ENCODE measurements at places on chromosomes 16 and 17.

GRCh38 chr16:85494315-85494714 lies 118.8 kb upstream of the GSE1 start:
- peaks cover 10% of the 10 kb centered on the region for H3K4me1 ChIP-seq
- DNase-seq: no peak
- no peaks in the 10 kb centered on the region for H3K36me3 ChIP-seq
- no peak overlapping the region for H3K27ac ChIP-seq
- no peaks in the 10 kb centered on the region for H3K27me3 ChIP-seq

GRCh38 chr17:17774009-17774881 lies 62.5 kb downstream of the SREBF1 start:
- no peak for DNase-seq
- peaks cover under 1% of the 10 kb centered on the region for H3K4me1 ChIP-seq
- H3K36me3 ChIP-seq: no peaks in the 10 kb centered on the region
- no peak overlapping the region for H3K4me3 ChIP-seq
- no peak overlapping the region for H3K27ac ChIP-seq
- 0 out of 2 replicates have a peak, but pooled peaks cover 1% of the 10 kb centered on the region for H3K27me3 ChIP-seq

DNA sequence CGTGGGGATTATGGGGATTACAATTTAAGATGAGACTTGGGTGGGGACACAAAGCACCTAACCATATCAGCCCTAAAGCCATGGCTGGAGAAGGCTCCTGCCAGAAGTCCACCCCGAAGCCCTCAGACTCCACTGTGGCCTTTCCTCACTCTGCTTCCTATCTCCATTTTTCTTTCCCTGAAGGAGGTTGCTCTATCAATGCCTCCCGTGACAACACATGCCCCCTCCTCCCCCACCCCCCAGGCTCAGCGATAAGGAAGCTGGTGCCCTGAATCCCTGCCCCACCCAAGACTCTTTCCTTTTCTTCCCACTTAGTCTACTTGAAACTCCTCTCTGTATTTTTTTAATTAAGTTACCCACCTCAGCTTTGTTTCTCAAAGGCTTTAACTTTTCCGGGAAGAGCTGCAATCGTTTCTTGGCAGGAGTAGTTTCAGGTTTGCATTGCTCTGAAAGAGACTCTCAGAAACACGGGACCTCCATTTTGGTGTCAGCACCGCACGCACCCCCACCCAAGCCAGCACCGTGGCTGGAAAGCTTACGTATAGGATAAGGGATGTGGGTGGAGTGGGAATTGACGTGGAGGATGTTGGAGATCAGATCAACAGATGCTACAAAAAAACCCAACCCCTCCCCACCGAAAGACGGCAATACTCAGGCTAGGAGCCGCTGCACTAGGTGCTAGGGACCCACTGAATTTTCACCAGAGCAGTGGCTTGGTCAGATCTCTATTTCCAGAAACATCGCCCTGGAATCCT lies 15.2 kb upstream of the CA4 start:
- peak; percentile 17 for DNase-seq
- peak overlapping the region; percentile 95 for H3K4me3 ChIP-seq
- H3K36me3 ChIP-seq: no peaks in the 10 kb centered on the region
- H3K27me3 ChIP-seq: peaks cover 42% of the 10 kb centered on the region
- H3K4me1 ChIP-seq: no peaks in the 10 kb centered on the region

GRCh38 chr17:11308531-11308930 lies 67.5 kb downstream of the SHISA6 start:
- no peaks in the 10 kb centered on the region for H3K36me3 ChIP-seq
- DNase-seq: no peak
- no peaks in the 10 kb centered on the region for H3K27me3 ChIP-seq
- H3K27ac ChIP-seq: no peak overlapping the region

- no peak for DNase-seq
- no peaks in the 10 kb centered on the region for H3K36me3 ChIP-seq
- no peaks in the 10 kb centered on the region for H3K27me3 ChIP-seq
- no peak overlapping the region for H3K4me3 ChIP-seq
- H3K4me1 ChIP-seq: peaks cover 5% of the 10 kb centered on the region
- H3K27ac ChIP-seq: no peak overlapping the region
These were observed 3.8 kb upstream of the WIPI1 start for GRCh38 chr17:68461122-68461539.

DNA sequence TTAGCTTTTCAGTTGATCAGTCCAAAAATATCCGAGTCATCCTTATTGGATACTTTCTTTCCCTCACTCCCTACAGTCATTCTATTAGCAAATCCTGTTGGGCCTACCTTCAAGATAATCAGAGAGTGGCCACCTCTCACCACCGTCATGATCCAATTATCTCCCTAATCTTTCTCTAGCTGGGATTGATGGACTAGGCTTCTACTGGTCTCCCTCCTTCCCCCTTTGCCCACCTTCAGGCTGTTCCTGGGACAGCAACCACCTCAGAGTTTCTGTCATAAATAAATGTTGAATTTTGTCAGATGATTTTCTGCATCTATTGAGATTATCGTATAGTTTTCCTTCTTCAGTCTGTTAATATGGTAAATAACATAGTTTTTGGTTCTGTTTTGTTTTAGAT lies 16.2 kb upstream of the RHBDL3 start:
- no peaks in the 10 kb centered on the region for H3K36me3 ChIP-seq
- no peak overlapping the region for H3K27ac ChIP-seq
- H3K27me3 ChIP-seq: no peaks in the 10 kb centered on the region
- DNase-seq: no peak
- no peak overlapping the region for H3K4me3 ChIP-seq
- no peaks in the 10 kb centered on the region for H3K4me1 ChIP-seq

- no peak overlapping the region for H3K27ac ChIP-seq
- no peak for DNase-seq
- no peaks in the 10 kb centered on the region for H3K36me3 ChIP-seq
- no peak overlapping the region for H3K4me3 ChIP-seq
- peaks cover 8% of the 10 kb centered on the region for H3K4me1 ChIP-seq
These were observed 16.0 kb downstream of the HOXB4 start for GRCh38 chr17:48561884-48562810.

DNA sequence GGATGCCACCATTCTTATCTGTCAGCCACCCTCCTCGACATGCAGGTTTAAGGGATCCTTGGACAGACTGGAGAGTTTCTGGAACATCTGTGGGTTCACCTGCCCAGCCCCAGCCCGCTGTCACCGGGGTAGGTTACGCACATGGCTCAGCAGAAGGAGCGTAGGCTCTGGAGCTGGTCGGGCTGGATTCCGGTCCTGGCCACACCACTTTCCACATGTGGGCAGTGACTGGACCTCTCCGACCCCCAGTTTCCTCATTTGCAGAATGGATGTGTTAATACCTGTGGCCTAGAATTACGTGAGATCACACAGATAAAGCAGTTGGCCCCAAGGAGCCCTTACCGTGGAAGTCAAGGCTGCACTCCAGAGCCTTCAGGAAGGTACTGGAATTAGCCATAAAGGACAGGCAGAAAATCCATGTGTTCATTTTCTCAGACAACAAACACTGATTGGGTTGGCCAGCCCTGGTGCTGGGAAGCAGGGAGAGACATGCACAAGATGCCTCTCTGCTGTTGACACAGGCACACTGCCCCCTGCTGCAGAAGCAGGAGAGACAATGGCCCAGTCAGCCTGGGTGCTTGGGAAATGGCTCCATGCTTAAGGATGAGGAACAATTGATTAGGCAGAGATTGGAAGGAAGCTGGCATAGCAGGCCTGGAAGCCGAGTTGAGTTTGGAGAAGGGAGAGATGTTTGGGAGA lies 58.8 kb downstream of the SF3B3 start:
- DNase-seq: no peak
- H3K27ac ChIP-seq: no peak overlapping the region
- no peaks in the 10 kb centered on the region for H3K27me3 ChIP-seq
- no peaks in the 10 kb centered on the region for H3K36me3 ChIP-seq

DNA sequence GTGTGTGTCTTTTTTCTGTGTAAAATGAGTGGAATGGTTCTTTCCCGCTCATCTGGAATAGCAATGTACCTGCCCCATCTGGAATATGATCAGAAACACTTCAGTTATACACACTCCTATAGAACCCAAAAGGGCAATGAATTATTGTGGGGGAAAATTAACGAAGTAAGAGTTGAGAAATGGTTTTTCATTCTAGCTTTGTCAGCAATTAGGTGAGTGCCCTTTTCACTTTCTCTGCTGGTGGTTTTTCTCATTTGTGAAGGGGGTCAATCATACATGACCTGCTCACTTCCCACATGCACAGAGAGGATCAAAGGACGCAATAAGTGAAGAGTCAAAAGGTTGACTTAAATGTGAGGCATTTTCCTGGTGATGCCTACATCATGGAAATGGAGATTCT lies 168.0 kb downstream of the HS3ST3B1 start:
- no peak for DNase-seq
- no peaks in the 10 kb centered on the region for H3K27me3 ChIP-seq
- no peaks in the 10 kb centered on the region for H3K36me3 ChIP-seq
- no peak overlapping the region for H3K27ac ChIP-seq

DNA sequence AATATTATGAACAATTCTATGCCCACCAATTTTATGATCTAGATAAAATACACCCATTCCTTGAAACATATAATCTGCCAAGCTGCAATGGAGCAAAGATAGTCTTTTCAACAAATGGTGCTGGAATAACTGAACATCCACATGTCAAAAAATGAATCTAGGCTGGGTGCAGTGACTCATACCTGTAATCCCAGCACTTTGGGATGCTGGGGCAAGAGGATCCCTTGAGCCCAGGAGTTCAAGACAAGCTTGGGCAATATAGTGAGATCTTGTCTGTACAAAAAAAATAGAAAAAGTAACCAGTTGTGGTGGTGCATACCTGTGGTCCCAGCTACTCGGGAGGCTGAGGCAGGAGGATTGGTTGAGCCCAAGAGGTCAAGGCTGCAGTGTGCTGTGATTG lies 92.5 kb downstream of the N4BP1 start:
- H3K27me3 ChIP-seq: no peaks in the 10 kb centered on the region
- H3K4me1 ChIP-seq: no peaks in the 10 kb centered on the region
- no peak for DNase-seq
- H3K27ac ChIP-seq: no peak overlapping the region
- no peak overlapping the region for H3K4me3 ChIP-seq
